NCI-H82 (cell line): ENCODE measurements at places on chromosomes 7 and 10.

DNA sequence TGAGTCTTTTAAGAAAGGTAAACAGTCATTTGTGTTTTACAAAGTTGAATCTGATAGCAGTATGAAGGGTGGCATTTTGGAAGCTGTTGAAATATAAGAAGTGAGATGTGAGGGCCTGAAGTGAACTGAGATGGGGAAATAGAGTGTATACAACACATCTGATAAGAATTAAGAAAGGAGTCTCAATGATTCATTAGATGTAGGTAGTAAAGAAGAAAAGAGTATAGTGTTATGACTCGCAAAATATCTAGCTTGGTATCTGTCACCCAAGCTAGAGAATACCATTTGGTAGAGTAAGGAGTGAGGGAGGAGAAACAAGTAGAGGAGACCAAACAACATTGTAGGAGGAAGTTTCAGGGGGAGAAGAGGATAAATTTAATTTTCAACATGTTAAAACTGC is 5.3 kb downstream of the PTPN12 start:
- no peak for DNase-seq

DNA sequence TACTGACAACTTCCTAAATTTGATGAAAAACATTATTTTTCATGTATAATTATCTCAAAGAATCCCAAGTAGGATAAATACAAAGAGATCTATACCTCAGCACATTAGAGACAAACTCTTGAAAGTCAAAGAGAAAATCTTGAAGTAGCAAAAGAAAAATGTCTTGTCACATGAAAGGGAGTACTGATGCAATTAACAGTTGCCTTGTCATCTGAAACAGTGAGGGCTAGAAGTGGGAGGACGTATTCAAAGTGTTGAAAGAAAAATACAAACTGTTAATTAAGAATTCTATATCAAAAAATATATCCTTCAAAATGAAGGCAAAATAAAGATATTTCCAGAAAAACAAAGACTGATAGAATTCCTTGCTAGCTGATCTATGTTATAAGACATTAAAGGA is 35.5 kb upstream of the ARHGAP22 start:
- DNase-seq = no peak

- DNase-seq = no peak
These were observed 23.8 kb downstream of the MAPK8 start for GRCh38 chr10:48330269-48330668.

DNA sequence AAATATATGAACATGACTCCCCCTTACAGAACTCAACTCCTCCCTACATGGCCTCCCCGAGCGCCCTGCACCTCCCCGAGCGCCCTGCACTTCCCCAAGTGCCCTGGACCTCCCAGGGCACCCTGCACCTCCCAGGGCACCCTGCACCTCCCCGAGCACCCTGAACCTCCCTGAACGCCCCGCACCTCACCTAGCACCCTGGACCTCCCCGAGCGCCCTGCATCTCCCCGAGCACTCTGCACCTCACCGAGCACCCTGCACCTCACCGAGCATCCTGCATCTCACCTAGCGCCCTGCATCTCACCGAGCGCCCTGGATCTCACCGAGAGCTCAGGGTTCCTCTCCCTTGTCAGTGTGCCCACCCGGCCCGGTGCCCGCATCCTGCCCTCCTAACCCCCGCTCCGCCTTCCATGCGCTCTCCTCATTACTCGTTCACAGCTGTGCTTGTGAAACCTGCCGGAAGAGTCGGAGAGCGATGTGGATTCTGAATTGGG is 134.3 kb downstream of the ACTR3B start:
- DNase-seq = no peak

DNA sequence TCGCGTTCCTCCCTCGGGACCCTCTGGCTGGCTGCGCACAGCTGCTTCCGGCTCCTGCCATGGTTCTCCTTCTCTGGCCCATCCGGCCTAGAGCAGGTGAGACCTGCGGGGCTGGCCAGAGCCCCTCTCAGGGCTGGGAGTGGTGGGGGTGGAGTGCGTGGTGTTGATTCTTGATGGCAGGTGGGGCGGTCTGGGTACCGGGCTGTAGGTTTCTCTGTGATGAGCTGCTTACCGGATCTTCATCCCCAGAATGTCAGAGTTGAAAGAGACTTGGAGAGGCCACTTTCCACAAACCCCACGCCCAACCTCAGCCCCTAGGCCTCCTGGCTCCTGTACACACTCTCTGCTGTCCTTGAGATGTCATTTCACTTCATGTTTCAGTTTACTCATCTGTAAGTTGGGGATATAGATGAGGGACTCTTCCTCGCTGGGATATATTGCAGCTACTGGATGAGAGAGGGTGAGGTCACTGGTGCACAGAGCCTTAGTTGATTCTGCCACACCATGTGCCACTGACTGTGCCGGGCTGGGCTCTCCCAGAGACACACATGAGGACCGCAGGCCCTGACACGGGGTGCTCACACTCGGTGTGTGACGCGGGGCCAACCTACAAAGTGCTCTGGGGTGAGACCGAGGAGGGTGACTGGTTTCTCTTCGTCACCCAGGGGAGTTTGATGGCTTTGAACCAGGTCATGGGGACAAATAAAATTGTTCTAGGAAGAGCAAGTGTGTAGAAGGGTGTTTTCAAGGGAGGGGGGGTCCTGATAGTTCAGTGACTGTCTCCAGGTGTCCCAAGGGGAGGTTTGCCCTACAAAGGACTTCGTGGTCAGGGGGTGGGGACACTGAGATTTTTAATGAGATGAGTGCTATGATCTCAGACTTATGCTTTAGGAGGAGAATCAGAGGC is 29.5 kb downstream of the ZNF775 start:
- no peak for DNase-seq

DNA sequence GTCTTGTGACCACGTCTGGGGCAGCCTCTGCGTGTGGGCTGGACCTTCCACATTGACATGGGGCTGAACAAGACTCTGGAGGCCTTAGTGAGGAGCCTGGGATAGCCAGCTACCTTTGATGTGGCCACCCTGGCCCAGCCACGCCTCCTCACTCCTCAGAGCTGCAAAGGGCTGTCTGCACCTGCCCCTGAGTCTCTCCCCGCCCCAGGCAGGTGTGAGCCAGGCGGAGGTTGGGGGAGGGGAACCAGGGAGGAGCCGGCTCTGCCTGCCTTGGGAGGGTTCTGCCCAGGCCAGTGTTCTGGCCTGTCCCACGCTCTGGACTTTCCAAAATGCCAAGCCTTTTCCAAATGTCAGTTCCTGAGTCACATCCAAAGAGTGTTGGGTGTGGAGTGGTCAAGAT is 72.2 kb downstream of the GTF2IRD1 start:
- DNase-seq = no peak

GRCh38 chr10:15789793-15790525 is 70.2 kb upstream of the ITGA8 start:
- DNase-seq = no peak

GRCh38 chr7:112982441-112983063 is 104.1 kb downstream of the GPR85 start:
- DNase-seq = no peak

DNA sequence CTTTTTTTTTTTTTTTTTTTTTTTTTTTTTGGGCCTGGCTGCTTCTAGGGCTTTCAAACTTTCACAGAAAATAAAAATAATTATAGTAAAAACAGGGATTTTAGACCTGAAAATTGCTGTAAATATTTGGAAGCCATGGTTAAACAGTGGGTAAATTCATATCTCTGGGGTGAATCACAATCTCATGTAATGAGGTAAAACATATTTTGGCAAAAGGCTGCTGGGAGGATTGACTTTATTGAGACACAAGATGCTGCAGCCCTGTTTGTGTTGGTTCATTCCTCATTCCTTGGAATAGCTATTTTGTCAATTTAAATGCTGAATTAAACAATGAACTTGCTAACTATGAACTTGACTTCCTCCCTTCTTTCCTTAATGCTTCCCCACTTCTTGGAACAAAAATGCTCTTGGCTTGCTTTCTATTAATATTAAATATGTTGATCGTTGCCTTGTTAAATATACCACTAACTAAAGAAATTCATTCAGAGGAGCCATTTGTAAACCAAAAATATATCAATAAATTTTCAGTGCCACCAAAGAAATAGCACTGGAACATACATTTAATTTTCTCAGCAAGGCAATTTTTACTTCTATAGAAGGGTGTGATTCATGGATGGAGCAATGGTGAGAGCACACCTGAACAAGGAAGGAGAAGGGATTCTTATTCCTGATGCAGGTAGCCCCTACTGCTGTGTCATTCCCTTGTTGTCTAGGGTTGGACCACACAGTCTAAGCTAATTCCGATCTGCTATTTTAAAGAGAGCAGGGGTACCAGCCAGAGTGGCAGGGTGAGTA is 24.6 kb downstream of the AGK start:
- no peak for DNase-seq

DNA sequence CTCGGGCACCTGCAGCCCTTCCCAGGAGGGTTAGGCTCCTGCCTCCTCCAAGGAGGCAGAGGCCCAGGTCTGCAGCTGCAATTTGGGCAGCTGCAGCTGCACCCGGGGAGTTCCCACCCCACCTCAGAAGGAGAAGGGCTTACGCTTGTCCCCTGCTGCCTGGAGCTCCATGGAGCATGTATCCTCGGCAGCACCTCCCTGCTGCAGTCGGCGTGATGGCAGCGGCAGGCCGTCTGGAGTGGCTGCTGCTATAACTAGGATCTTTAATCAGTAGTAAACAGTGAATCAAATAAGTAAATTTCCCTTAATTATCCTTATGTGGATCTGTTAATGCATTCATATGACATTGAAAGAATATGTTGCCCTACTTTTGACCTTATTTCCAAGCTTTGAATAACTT is 167.0 kb downstream of the PON1 start:
- no peak for DNase-seq

- no peak for DNase-seq
These were observed 34.2 kb upstream of the LEP start for GRCh38 chr7:128206747-128207500.

GRCh38 chr10:75352650-75353049 is 48.9 kb downstream of the ZNF503 start:
- no peak for DNase-seq

DNA sequence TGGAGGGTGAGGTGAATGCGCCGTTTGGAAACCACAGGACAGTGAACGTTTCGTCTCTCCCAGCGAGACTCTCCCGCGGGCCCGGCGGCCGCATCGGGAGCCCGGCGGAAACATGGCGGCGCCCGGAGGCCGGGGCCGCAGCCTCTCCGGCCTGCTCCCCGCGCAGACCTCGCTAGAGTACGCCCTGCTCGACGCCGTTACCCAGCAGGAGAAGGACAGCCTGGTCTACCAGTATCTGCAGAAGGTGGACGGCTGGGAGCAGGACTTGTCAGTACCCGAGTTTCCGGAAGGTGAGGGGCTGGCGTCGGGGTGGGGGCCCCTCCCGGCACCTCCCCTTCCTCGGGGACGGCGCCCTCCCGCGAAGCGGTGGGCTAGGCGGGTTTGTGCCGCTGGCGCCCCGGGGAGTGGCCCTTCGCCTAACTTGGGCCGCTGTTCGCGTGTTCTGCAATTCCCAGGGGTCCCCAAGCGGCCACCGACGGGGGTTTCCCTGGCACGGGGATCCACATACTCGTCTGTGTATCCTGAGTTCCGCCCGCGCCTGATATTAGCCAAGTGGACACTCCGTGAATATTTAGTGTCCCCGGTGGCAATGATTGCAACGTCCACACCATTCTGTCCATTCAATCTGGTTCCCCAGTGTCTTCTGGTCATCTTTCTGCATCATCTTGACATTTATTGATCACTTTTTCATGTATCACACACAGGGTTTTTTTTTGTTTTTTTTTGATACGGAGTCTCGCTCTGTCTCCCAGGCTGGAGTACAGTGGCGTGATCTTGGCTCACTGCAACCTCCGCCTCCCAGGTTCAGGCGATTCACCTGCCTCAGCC is 514 bp downstream of the NHLRC2 start:
- DNase-seq = peak; percentile 58

DNA sequence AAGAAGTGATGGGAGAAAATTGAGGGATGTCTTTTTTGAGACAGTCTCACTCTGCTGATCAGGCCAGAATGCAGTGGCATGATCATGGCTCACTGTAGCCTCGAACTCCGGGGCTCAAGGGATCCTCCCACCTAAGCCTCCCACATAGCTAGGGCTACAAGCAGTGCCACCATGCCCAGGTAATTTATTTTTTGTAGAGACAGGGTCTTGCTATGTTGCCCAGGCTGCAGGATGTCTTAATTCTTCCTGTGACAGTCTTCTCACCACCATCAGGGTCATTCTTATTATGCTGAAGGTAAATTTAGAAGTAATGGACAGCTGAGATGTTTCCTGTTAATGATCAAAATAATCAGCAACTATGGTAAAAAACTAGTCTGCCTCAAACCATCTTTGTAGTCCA is 7.1 kb downstream of the DNAJC9 start:
- DNase-seq = no peak

DNA sequence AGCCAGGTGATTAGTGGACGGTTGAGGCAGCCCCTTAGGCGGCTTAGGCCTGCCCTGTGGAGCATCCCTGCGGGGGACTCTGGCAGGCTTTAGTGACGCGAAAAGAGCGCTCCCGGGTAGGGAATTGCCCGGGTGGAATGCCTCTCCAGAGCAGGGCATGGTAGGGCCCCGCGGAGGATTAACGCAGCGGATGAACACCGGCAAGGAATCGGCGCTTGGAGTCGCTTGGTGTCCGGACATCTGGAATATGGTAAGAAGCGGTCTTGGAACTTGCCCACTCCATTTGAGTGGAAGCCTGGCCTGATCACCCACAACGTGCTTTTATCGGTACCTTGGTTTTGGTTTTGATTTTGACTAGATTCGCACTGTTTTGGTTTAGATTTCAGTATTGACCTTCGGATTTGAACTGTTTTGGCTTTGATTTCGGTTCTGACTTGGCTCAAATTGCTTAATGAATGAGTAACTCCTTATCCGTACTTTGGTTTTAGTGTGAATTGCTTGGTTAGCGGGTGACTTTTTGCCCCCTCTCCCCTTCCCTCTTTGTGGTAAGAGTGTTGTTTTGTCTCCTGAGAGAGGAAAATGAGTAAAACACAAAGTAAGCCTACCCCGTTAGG is 24.2 kb upstream of the CHST3 start:
- DNase-seq = no peak

GRCh38 chr7:64602518-64602917 is 39.6 kb upstream of the ZNF680 start:
- DNase-seq = no peak

DNA sequence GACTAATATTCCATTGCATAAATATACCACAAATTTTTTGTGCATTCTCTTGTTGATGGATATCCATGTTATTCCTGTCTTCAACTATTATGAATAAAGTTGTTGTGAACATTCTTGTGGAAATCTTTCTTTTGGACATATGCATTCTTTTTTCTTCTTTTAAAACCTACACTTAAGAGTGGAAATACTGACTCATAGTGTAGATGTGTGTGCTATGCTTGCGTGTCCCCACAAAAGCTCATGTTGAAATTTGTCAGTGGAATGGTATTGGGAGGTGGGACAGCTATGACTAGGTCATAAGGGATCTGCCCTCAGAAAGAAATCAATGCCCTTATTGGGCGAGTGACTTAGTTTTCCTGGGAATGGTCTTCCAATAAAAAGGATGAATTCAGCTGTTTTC is 203.6 kb upstream of the PRSS58 start:
- DNase-seq = no peak

GRCh38 chr10:131444862-131445461 is 133.4 kb upstream of the TCERG1L start:
- DNase-seq = no peak

- no peak for DNase-seq
These were observed 550 bp upstream of the CREM start for GRCh38 chr10:35126062-35126529.
